ENCODE measurements at places on chromosomes 5 and 9.
A peak's percentile ranks its signal among the peaks of the same experiment; 100 is the strongest.

DNA sequence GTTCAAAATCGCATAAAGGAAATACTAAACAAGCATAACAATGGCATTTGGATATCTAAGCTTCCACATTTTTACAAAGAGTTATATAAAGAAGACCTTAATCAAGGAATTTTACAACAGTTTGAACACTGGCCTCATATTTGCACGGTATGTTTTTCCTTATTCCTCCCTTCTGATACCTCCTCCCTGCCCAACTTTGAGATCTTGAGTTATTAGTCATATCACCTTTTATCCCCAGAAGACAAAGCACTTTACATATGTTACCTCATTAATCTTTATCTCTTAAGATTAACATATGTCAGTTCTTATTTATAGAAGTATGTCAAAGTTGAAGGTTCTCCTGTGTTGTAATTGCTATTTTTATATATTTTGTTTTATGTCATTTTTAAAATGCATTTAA is 29.8 kb downstream of the TDRD7 start:
- DNase-seq: no peak

DNA sequence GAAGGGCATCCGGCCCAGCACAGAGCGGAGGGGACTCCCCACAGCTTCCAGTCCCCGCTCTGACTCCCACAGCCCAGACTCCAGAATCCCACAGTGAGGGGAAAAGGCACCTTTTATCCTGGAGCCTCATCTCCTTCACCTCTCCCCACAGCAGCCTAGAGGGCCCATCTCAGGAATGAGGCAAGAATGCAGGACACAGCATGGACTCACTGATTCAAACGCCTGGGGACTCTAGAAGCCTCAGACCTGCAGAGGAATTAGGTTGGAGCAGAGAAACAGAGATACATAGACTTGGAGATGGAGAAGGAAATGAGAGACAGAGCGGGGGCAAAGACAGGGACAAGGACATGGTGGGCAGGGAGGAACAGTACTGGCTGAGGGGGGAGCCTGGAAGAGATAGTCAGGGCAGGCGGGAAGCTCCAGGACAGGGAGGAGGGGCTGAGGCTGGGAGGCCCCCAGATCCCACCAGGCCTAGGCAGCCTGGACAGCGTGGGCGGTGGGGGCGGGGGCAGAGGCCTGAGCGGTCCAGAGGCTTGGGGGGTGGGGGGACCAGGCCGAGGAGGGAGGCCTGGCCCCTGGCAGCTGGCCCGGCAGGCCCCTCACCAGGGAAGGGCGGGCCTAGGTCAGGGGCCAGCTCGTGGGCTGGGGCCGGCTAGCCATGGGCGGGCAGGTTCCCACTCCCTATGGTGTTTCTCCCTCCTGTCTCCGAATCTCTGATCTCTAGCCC is 15.8 kb downstream of the CNTFR start:
- DNase-seq: no peak

GRCh38 chr5:95940758-95941682 is 20.6 kb downstream of the ELL2 start:
- DNase-seq: no peak

GRCh38 chr9:130042406-130042884 is 544 bp downstream of the FNBP1 start:
- DNase-seq: peak; percentile 44

Measured in CD8-positive, alpha-beta T cell (primary cell).